ENCODE measurements at places on chromosomes 3 and 15.

GRCh38 chr15:71329041-71329440 is 213.8 kb downstream of the THSD4 start:
- DNase-seq, result no peak

GRCh38 chr3:21390136-21390535 is 360.9 kb downstream of the ZNF385D start:
- DNase-seq, result no peak

GRCh38 chr3:33791477-33792166 is 6.8 kb upstream of the PDCD6IP start:
- peak; percentile 99 for DNase-seq

GRCh38 chr15:57592426-57592825 is 722 bp downstream of the MYZAP start:
- DNase-seq, result no peak

GRCh38 chr15:32781781-32782180 is 64.0 kb downstream of the GREM1 start:
- DNase-seq, result no peak

DNA sequence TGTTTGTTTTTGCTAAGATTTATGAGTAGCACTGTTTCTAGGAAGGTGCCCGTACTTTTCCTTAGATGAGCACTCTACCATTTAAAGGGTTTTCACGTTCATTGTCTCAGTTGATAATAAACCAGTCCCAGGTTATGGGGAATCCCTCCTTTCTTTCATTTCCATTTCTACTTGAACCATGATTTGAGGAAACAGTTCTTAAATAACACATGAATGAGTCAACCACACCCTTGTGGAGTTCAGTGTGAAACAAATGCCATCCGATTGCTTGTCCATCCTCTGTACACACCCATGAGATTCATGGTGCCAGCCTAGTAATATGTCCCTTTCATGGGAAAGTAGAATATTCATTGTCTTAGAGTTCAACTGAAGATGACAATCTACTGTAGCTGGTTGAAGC is 23.1 kb downstream of the CMTM8 start:
- DNase-seq, result no peak

- DNase-seq, result peak; percentile 20
These were observed 62.1 kb downstream of the SLC49A4 start for GRCh38 chr3:122857019-122857418.

DNA sequence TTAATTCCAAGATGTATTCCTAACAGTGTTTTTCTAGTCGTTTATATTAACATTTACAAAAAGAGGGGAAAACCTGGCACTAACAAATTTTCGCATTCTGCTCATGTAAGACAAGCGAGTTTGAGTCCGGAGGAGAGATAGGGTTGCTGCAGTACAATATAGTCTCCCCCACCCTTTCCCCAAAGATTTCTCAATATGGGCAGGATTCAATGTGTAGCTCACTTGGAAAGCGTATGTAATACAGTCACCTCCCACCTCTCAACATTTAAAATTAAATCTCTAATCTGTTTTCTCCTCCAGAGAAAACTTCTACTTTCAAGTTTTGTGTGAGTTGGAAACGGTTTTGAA is 57.9 kb downstream of the CMSS1 start:
- no peak for DNase-seq

DNA sequence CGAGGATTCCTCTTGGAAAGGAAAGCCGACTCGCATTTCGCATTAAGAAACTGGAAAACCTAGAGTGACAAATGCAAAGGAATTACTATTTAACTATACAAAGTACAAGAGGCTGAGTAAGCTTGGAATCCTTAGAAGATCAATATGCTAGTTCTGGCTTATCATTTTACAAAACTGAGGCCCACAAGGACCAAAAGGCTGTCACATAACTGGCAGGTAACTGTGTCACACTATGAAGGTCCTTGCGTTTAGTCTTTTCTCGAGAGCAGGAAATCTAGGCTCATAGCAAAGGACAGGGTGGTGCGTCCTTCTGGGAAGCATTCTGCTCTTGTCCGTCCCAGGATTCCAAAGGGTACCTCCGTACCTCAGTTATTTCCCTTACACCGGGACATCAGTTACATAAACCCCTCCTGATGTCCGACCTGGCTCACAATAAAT is 629 bp downstream of the RPL24 start:
- no peak for DNase-seq

DNA sequence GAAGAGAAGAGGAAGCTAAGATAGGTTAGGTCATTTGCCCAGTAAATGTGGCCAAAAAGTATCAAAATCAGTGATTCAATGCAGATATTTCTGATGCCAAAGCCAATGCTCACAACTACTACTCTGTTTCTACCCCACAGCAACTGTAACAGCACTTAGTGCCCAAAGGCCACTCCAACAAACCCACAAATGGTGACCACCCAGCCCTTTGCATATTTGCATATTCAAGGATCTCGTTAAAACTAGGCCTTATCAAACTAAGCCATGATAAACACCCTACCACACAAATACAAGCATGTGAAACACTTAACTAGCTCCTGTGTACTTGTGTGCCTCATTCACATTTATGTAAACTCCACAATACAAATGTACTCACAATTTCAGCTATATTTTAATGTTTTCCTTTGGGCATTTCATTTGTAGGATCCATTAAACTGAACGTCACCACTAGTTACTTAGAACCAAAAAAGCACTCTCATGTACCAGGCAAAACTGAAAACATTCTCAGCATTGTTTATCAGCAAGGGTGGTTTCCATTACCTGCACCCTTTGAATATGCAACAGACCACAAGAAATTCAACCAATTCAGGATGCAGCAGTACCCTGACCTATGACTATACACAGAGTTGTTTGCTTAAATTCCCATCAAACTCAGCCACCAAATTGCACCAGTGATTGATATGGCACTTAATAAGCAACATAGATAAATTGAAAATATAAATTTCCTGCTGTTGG is 111.2 kb upstream of the STT3B start:
- DNase-seq, result no peak

DNA sequence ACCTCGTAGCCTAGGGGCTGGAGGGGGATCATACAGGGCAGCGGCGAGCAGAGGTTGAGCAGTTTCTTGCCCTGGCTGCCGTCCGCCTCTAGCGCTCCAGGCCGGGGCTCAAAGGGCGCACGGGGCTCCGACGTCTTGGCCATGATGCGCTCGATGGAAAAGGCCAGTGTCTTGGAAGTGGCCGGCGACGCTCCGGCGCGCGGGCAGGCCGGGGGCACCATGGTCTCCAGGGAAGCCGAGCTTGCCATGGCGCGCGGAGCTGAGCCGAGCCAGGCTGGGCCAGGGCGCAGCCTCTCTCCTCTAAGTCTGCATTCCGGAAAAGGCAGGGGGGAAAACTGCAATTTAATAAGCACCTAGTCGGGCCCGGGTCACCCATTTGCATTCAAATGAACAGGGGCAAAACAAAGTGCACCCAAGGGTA is 719 bp downstream of the FEZF2 start:
- no peak for DNase-seq

DNA sequence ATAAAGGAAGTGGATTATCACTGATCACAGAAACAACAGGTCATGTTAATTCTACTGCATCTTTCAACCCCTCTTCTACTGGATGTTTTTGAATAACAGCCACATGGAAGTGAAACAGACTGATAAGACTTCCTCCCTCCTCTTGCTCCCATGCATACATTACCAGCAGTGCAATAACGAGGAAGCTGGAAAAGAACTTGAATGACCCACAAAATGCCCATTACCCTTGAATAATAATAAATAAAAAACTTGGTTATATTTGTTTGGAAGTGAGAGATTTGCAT is 51.6 kb downstream of the RARB start:
- peak; percentile 47 for DNase-seq

DNA sequence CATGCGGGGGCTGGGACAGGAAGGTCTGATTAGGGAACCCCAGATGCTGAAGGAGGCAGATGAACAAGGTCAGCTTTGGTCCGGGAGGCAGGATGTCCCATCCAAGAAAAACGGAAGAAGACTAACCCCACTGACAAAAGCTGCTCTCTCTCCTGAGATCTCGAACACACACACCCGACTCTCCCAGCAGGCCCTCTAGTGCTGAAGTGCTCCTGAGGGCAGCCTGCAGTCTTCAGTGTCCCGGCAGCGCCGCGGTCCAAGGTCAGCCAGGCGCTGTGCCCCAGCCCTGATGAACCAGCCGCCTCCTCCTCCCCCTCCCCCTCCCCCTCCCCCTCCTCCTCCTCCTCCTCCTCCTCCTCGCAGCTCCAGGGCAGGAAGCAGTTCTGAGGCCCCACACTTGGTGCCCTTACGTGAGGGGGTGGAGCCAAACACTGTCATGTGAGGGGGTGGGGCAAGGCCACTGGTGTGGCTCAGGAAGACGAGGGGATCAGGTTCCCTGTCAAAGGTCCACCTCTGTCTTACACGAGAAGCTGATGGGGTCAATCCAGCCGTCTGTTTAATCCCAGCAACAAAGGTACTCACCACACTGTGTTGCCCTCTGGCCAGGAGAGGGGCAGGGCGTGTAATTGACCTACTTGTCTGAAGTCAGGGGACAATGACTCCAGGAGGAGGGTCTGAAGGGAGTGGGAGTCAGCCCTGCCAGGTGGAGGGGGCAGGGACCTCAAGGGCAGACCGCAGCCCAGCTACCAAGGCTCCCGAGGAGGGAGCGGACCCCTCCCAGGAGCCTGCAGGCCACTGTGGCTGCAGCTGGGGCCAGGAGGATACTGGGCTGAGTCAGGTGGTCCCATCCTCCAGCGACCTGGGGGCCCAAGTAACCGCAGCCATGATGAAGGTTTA is 34.3 kb downstream of the PRR23E start:
- DNase-seq, result no peak

DNA sequence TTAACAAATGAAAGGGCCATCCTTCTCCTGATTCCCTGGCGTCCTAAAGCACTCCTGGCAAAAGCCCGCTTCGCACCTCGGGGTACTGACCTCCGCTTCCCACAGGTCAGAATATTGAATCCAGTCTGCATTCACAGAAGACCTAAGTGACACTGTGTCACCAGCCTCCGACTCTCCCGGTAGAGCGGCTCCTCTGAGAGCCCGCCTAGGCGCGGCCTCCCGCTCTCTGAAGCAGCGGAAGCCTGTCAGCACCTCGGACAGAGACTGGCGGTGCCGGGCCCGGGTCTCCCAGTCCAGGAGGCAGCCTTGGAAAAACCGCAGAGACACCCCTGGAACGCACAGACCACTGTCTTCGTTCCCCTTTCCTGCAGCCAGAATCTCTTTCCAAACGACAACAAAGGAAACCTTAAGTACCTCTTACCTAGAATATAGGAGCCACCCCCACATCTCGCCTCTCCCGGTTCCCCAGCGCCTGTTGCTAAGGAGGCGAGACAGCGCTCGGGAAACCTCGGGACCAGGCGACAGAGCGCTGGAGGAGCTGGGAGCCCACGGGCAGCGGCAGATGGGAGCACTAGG is 1.2 kb downstream of the GABRB3 start:
- DNase-seq, result no peak

DNA sequence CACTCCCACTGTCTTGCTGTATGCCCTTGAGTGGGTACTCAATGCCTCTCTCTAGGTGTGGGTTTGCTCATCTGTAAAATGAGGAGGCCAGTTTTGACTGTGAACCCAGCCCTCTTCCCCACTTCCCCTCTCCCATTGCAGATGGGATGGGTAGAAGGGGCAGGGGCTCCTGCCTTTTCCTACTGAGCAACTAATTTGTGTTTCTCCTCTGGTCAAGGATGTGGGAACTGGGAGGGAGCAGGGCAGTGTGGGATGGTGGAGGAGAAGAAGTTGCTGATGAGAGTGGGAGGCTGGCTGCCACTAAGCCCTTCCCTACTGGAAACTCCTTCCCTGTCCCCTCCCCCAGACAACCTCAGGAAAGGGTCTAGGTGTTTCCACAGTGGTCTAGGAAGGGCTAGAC is 20.1 kb upstream of the ANKDD1A start:
- no peak for DNase-seq

- DNase-seq, result no peak
These were observed 12.2 kb downstream of the RRP9 start for GRCh38 chr3:51929420-51930003.

GRCh38 chr3:157220211-157220610 is 60.3 kb upstream of the CCNL1 start:
- no peak for DNase-seq

DNA sequence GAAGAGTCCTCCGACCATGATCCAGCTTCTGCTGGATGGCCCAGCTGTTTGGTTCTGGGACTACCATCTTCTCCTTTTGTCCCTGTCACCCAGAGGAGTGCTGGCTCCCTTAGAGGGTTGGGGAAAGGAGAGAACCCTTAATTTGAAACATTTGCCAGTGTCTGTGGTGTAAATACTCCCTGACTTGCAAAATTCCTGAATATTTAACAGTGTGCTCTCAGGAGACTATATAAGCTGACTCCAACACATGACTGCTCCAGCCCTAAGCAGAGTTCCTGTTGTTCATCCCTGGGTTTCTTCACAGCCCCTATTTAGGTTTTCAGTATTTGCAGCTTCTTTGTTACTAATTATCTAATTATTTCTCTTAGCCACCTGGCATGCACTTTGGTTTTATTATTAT is 133.1 kb downstream of the CPNE4 start:
- no peak for DNase-seq

DNA sequence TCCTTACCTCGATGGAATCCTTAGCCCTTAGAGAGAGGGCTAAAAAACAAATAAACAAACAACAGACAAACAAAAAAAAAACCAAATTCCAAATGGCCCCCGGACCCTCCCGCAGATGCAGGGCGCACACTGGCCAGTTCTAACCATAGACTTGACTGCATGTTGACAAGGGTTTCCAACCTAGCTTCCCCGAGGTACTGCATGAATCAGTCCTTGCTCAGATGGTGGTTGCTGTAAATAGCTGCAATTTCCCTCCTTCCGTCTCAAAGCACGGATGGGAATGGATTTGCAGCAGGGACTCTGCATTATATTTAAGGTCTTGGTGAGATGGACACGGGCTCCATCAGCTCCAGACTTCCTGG is 162.8 kb downstream of the CD47 start:
- peak; percentile 1 for DNase-seq

DNA sequence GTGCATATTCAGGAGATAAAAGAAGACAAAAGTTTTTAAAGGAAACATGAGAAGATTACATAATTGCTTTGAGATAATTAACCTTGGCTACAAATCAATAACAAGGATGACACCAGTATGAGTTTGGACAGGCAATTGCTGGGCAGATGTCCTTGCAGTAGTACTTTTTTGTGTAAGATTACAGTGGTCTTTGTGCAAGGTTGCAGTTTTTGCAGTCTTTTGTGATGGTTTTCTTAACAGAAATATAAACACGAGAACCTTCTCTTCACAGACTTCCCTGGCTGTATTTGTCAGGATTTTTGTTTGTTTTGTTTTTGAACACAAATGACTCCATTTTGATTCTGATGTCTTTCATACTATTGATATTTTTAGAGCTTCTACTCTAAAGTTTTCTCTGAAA is 128.3 kb upstream of the ALCAM start:
- DNase-seq, result no peak

GRCh38 chr15:56227780-56228179 is 15.9 kb downstream of the RFX7 start:
- DNase-seq, result no peak

- no peak for DNase-seq
These were observed 56.0 kb downstream of the FGD5 start for GRCh38 chr3:14874784-14875183.

GRCh38 chr3:99859825-99860224 is 42.2 kb downstream of the CMSS1 start:
- no peak for DNase-seq
